ENCODE measurements at places on chromosomes 7 and 10.

DNA sequence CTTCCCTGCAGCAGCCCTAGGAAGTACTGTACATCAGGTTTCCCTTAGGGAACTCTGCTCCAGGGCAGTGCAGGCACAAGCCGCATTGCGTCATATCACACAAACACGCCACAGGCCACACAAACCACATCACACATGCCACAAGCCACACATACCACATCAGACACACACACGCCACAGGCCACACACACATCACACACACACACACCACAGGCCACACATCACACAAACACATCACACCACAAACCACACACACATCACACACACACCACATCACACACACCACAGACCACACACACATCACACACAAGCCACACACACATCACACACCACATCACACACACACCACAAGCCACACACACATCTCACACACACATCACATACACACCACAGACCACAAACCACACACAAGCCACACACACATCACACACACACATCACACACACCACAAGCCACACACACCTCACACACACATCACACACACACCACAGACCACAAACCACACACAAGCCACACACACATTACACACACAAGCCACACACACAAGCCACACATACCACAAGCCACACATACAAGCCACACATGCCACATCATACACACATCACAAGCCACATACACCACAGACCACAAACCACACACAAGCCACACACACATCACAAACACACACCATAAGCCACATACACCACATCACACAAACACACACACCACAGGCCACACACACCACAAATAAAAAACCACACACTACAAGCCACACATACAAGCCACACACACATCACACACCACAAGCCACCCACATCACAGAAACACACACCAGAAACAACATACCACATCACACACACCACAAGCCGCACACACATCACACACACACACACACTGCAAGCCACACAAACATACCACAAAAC is 53.4 kb downstream of the TMEM209 start:
- peak; percentile 77 for DNase-seq

- no peak for DNase-seq
Measured at GRCh38 chr7:85641331-85641730, 454.5 kb upstream of the SEMA3D start.

DNA sequence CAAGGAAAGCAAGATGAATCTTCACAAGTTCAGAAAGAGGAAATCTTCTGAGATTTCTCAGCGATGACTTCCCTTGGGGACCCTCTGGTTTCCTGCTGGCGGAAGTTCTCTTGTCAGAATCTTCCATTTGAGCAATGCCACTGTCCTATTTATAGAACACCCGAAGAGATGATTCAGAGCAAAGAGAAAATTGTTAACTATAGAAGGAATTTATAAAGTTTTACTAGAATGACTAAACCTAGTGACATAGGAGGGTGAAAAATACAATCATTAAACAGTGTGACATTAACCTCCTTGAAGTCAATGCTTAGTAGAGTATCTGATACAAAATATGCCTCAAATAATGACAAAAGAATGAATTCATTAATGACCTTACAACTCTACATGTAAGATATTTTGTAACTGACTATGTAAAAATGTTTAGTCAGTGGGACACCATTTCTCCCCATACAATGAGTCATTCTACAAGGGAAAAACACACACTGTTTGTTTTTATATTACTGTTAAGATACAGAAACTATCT is 206.5 kb upstream of the CNTNAP2 start:
- no peak for DNase-seq

- no peak for DNase-seq
Measured at GRCh38 chr7:114481999-114482398, 67.4 kb downstream of the FOXP2 start.

- DNase-seq = no peak
Measured at GRCh38 chr7:111803015-111803758, 240.9 kb upstream of the IMMP2L start.

DNA sequence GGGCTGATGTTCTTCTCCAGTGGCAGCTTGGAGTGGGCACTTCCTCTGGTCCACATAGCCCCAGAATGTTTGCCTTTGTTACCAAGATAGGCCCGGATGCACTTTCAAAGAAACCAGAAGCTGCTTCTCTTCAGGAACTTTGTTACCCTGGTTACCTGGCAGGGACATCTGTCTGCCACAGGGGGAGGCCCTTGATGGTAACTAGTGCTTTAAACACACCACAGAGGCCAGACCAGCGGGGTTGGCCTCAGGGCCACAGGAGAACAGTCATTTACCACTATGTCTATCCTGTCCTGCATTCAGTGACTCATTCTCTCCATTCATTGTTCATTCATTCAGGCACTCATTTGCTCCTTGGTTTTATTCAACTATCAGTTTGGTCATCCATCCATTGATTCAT is 11.9 kb upstream of the PLEKHA1 start:
- no peak for DNase-seq

- no peak for DNase-seq
Measured at GRCh38 chr7:74087791-74088453, 4.3 kb downstream of the LIMK1 start.

DNA sequence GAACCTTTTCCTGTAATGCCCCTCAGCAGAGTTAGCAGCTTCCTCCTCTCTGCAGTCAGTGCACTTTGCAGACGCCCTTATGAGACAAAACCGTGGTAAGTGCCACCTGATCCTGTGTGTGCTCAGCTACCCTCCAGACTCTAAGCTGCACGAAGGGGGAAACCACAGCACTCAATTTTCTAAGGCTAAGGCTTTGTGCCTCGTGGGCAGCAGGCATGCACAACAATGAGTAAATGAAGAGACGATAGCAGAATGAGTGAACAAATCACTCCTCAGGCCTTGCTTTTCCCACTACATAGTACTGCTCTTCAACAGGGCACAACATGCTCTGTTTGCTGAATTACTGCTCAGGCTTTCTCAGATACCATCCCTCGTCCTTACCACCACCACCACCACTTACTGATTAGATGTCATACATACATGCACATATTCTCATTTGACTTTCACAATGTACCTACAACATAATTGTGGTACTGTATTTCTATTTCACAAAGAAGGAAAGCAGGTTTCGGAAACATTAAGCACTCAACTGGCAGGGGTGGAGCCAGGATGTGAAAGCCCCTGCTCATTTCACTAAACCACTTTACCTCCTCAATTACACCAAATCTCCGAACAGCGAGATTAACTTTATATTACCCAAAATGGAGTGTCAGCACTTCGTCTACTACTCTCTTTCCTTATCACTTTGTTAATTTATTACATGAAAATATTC is 85.4 kb downstream of the ICA1 start:
- peak; percentile 80 for DNase-seq

DNA sequence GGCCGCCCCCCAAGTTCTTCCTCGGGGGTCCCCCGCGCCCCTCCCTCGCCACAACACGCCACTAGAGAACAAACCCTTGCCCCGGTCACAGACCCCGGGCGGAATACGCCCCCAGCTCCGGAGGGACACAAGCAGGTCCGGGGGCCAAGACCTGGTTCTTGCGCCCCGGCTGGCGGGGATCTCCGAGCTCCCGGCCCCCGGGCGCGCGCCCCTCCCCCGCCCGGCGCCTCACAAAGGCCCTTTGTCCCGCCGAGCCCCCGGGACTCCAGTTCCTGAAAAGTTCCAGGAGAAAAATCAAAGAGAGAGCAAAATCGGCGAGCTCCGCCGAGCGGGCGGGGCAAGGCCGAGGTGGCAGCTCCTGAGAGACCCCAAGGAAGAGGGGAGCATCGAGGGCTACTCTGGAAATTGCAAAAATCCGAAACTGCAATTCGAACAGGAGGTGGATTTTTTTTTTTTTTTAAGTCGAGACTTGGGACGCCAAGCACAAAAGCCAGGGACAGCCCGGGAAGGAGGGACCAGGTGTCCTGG is 4.0 kb downstream of the TNRC18 start:
- DNase-seq = no peak

GRCh38 chr7:90180011-90180585 is 25.8 kb downstream of the STEAP1 start:
- no peak for DNase-seq

DNA sequence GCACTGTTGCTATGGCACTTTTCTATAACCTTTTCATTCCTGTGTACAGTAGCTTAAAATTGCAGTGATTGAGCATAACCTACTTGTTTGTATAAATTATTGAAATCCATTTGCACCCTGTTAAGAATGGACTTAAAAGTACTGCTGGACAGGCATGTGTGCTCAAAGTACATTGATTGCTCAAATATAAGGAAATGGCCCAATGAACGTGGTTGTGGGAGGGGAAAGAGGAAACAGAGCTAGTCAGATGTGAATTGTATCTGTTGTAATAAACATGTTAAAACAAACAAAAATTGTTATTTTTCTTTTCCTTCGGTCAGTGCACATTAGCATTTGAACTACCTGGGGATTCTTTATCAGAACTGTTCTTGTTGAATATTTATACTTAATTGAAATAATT is 57.1 kb upstream of the BAMBI start:
- DNase-seq = no peak

GRCh38 chr10:11284291-11285085 is 266.8 kb downstream of the CELF2 start:
- DNase-seq = no peak

DNA sequence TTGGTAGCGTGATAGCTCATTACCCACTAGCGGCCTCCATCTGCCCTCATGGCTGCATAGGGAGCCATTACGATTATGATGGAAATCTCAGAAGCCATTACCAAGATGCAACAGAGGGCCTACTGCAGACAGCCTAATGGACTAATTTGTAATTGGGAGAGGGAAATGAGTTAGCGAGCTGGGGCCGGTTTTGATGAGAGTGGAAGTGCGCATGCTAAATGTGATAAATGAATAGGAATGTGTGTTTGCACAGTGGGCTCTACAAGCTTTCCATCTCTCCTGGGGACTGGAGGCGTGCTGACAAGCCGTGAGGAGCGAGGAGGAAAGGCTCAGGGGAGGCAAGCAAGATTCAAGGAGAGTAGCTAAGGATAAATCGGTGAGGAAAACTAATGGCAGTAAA is 644.5 kb upstream of the GALNT17 start:
- DNase-seq = no peak

All from activated effector memory CD4-positive, alpha-beta T cell treated with anti-CD3 and anti-CD28 coated beads, Interleukin-2, amount 50 U/mL, for 16 hours (primary cell).